ENCODE measurements at places on chromosomes 3 and 15.

GRCh38 chr3:53217175-53217574 lies 38.6 kb downstream of the TKT start:
- no peak for DNase-seq

DNA sequence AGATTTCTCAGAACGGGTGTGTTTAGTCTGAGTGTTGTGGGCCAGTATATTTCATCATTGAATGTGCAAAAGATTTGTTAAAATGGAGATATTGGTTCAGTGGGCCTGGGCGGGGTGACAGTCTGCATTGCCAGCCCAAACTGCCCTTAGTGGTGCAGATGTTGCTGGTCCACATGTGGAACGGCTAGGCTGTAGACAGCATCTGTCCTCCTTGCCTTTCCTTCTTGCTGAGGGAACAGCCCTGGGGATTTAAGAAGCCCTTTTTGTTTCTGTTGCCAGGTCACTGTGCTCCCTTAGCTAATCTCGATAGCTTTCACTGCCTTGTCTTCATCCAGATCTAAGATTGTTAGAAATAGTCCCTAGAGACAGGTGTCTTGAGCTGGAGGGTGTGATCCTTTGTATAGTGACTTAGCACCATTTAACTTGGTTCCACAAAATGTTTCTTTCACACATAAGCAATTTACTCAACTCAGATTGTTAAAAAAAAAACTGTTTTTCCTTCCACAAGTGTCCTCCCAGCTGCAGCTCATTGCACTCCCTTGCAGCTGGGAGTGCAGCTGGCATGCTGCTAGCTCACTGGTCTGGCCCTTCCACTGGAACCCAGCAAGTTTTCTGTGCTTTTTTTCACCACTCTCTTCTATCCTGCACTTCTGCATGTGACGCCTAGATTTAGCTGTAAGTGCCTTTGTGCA lies 37.5 kb downstream of the GAP43 start:
- no peak for DNase-seq

DNA sequence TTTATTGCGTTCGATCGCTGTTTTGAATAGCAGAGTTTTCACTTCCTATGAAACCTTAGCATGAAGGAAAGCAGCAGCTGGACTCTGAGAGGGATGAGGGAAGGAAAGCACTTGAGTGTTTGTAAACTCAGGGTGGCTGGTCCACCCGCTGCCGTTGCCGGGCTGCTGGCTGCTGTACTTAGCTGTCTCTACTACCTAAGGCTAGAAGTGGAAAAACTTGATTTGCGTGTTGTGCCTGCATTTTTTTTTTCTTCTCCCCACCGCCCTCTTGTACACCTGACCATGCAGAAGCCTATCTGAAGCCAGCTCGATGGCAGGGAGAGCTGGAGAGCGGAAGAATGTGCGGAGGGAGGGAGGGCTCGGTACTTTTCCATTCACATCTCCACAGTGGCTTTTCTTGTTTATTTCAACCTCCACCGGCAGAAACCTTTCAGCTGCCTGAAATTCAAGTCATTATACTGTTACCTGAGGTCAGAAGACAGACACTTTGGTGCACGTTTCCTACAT lies 4.8 kb upstream of the BCL6 start:
- no peak for DNase-seq

DNA sequence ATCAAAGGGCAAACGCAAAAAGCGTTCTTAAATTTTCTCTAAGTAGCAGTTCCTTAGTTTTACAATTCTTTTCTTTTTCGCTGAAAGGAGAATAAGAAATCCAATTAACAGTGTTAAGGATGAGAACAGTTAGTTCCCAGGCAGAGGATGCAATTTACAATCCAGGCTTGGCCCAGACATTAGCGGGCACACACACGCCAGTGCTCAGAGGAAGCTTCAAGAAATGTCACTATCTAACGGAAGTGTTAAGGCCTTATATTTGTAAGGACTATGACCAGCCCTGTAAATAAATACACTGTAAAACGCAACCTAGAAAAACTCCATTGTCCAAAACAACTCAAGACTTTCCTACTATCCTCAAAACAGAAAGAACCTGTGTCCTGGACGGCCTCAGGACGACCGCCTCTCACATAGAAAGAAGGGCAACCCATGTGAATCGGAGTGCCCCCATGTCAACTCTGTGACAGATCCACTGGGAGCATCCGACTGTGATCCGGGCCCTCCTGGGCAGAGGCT lies 1.3 kb downstream of the ACAP2 start:
- DNase-seq, result no peak

DNA sequence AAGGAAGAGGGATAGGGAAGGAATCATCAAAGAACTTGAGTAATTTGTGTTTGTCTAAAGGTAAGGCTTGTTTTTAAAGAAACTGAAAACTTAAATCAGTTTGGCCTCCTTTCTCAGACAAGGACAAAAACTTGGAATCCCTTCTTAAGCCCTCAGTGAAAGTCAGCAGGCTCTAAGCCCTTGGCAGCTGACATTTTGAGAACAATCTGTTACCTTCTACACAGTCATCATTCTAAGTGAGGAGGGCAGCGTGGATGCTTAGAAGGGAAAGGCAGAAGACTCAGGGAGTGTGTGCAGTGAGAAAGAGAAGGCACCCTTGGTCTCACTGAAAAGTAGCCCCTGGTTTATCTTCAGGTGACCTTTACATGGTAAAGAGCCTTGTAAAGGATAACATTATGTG lies 10.8 kb downstream of the HSPBAP1 start:
- no peak for DNase-seq

DNA sequence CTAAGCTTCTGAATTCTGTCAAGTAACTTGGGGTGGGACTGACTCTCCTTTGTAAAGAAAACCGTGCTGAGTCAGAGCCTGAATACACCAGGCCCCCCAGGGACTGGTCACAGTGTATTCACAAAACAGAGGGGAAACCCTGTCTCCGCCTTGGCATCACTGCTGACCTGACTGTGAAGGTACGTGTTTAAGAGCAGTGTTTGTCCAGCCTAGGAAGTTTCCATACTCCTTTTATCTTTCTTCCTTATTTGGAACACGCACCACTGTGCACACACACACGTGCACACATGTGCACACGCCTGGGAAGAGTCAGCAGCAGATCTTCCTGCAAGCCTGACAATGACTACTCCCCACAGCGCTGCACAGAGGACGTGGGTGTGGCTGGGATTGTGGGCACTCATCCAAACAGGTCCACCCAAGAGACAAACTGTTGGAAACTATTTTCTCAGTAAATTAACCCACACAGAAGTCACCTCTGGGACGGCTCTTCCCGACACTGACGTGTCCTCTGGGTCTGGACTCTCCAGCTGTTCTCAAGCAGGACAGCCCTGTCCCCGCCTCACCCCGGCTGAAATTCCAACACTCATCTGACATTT lies 87.7 kb downstream of the ATP10A start:
- no peak for DNase-seq

DNA sequence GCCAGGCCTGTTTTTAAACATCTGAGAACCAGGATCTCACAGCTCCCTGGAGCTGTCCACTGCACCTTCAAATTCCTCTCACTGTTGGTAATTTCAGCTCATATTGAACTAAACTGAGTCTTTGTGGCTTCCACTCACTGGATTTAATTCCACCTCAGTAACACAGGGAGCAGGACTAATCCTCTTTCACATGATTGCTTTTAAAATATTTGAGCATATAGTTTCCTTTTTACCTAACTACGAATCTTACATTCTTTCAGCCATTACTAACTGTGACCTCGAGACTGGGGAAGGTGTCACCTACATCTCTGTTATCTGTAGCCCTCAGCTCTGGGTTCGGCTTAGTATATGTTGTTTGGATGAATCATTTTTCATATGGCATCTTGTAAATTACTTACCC lies 194.3 kb upstream of the C2CD4B start:
- DNase-seq, result no peak

DNA sequence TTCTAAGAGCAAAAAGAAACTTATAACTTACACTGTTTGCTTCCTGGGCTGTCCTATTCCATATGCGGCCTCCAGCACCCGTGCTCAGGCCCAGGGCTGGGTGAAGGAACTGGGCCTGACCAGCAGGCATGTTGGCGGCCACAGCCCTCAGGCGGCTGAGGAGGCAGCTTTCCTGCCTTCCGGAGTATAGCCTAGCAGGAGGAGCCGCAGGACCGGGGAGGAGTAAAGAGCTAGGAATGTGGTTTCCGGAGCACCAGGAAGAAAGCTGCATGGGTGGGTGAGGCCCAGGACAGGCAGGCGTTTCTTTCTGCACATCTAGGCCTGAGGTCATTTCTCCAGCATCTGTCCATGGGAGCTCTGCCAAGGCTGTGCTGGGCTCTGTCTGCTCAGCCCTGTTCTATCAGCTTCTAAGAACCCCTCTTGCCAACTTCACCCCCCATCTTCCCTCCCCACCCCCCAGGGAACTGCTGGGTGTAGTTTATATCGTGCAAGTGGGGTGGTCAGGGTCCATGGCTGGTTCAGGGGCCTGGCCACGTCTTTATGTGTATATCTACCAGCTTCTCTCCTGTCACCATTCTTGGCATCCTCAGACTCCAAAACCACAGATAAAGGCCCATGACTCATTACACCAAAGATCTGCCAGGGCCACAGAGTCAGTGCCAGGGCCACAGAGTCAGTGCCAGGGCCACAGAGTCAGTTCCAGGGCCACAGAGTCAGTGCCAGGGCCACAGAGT lies 7.8 kb upstream of the KIF7 start:
- no peak for DNase-seq

- DNase-seq, result no peak
These were observed 17.1 kb upstream of the LZTFL1 start for GRCh38 chr3:45858809-45859543.

- no peak for DNase-seq
These were observed 35.0 kb downstream of the ST6GAL1 start for GRCh38 chr3:186965141-186965879.

GRCh38 chr15:79091204-79091867 lies 756 bp upstream of the RASGRF1 start:
- no peak for DNase-seq

DNA sequence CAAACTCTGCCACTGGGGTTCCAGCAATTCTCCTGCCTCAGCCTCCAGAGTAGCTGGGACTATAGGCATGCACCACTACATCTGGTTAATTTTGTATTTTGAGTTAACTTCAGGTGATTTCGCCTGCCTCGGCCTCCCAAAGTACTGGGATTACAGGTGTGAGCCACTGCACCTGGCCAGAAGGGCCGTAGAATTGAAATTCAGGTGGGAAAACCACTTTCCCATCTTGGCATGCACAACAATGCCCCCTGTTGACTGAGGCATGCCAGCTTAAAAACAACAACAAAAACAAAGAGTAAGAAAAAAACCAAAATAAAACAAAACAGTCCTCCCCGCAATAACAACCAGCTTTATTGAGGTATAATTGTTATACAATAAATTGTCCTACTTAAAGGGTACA lies 32.6 kb upstream of the RAB11A start:
- DNase-seq, result no peak

DNA sequence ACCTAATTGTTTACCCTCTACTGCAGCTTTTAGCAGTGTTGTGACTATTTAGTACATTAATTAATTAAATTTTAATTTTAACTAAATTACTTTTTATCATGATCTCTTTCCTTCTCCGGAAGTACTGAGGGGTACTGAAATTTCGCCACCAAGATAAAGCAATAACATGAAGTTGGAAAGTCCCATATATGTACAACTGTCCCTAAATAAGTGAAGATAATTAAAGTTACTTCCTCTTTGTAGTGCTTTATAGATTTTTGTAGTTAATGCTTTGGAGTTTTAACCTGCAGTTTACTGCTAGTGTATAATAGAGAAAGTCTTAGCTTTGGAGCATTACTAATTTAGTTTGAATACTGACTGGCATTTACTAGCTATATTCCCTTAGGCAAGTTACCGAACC lies 325.3 kb downstream of the NAALADL2 start:
- DNase-seq, result no peak

DNA sequence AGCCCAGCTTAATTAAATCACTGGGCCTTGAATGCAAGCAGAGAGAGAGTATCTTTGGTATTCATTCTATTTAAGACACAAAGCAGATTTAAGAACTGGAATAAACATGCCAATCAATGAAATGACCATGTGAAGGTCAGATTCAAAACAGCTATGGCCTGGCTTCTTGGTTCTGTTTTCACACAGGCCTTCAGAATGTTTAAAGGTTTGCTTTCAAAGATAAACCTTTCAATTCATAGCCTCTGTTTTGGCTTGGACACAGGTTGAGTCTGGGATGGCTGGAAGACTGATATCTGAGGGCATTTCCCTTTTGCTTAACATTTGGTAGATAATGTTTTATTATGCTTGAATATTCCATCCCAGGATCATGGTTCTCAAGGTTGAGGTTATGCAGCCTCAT lies 244.4 kb upstream of the KBTBD8 start:
- no peak for DNase-seq

GRCh38 chr3:18351069-18351628 lies 74.0 kb downstream of the SATB1 start:
- no peak for DNase-seq

- DNase-seq, result no peak
These were observed 6.1 kb upstream of the ABTB1 start for GRCh38 chr3:127666676-127667075.

- no peak for DNase-seq
These were observed 6.6 kb upstream of the CCNL1 start for GRCh38 chr3:157166561-157166960.

- DNase-seq, result no peak
These were observed 28.5 kb upstream of the APOD start for GRCh38 chr3:195612075-195612800.

GRCh38 chr15:58282060-58282708 lies 144.0 kb downstream of the AQP9 start:
- no peak for DNase-seq

GRCh38 chr3:2976212-2976611 lies 134.0 kb downstream of the IL5RA start:
- DNase-seq, result no peak

- DNase-seq, result no peak
These were observed 169.5 kb downstream of the PLD1 start for GRCh38 chr3:171640520-171641412.

DNA sequence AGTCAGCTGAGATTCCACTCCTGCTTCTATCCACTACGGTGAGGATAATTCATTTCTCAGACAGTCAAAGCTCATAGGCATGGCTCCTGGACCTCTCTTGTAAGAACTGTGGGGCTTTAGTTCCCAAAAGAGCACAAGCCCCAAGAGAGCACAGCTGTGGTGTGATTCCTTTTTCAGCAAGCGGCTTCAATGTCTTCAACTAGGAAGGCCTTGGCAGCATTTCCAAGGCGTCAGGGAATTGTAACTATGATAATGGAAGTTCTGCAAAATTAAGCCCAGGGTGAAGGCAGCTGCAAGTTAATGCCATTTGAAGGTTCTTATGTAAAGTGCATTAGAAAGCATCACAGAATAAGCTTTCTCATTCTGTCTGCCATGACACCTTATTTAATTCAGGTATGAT lies 657.1 kb downstream of the GRM7 start:
- DNase-seq, result no peak

- DNase-seq, result no peak
These were observed 65.6 kb downstream of the TIPARP start for GRCh38 chr3:156739976-156740375.

- no peak for DNase-seq
These were observed 626.0 kb downstream of the RBMS3 start for GRCh38 chr3:29906906-29907305.

DNA sequence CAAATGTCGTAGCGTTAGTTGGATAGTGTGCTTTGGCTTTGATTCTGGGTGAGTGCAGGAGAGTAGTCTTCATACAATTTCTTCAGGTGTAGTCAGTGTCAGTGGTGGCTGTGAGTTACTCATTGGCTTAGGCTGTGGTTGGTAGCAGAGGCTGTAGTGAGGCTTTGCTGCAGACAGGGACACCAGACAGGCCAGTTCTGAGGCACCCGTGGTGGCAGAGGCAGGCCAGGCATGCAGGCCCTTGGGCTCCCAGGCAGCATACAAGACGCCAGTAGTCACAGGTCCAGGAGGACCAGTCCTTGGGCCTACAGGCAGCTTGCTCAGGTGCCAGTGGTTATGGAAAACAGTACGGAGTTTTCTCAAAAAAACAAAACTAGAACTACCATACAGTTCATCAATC lies 61.3 kb downstream of the DMXL2 start:
- DNase-seq, result no peak

- DNase-seq, result no peak
These were observed 466.1 kb upstream of the PPP2R3A start for GRCh38 chr3:135499426-135499825.

Measured in stimulated activated CD8-positive, alpha-beta memory T cell treated with anti-CD3 and anti-CD28 coated beads, Interleukin-4, amount 100 ng/mL, for 1 hour (primary cell).